HS-5 (cell line): ENCODE measurements at places on chromosomes 4 and X.

GRCh38 chrX:48971249-48972219 lies at the start of gene KCND1:
KCND1 (minus strand) TSS chrX:48971844; CDS start chrX:48970271, 1,573 bp downstream.
- no peak for DNase-seq

- DNase-seq = peak; percentile 90
These were observed 43.1 kb upstream of the GPR78 start for GRCh38 chr4:8537041-8537461.

- DNase-seq = no peak
These were observed 14.8 kb upstream of the CXCL5 start for GRCh38 chr4:74013264-74013663.

GRCh38 chr4:82896755-82897154 lies 3.8 kb upstream of the THAP9 start:
- DNase-seq = no peak
